CD8-positive, alpha-beta T cell (primary cell): ENCODE measurements at places on chromosomes 6 and 20.

GRCh38 chr6:107668743-107669474 lies 155.2 kb downstream of the SCML4 start:
- DNase-seq: peak; percentile 36

DNA sequence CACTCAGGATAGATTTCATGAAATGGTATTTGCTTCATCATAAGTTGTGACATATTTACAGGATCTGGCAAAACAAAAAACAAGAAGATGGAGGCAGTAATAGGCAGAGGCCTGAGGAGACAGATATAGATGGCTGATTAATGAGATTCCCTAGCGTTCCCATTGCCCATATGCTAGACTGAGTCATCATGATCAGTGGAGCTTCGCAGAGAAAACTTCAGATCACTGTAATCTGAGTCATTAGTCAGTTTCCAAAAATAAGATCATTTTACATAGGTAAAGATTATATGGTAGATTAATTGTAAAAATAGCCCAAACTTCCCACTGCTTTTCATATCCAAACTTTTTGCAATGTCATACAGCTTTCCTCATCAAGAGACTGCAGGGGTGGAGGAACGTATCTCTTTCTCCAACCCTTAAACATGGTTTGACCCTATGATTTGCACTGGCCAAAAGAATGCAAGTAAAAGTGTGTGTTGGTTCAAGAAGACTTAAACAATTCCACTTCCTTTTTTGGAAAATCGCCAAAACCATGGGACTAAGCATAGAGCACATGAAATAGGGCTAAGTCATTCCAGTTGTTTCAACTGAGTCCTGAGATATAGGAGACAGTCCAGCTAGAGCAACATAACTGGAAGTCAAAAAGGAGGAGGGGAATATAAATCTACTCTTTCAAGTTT lies 626.0 kb downstream of the RNF144B start:
- no peak for DNase-seq

DNA sequence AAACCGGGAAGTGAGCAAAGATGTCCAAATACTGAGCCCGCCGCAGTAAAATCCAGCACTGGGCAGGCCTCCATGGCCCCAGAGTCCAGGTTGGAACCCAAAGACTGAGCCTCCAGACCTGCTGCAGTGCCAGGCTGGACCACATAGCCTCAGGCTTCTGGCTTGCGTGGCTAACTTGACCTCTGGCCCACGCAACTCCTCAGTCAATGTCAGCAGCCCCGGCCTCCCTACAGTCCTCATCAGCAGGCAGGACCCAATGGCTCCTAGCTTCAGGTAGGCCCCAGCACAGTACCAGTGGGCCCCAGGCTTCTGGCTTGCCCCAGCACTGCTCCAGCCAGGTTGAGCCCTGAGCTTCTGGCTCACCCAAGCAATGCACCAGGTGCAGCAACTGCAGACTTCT lies 245.1 kb upstream of the AFDN start:
- DNase-seq: peak; percentile 27

DNA sequence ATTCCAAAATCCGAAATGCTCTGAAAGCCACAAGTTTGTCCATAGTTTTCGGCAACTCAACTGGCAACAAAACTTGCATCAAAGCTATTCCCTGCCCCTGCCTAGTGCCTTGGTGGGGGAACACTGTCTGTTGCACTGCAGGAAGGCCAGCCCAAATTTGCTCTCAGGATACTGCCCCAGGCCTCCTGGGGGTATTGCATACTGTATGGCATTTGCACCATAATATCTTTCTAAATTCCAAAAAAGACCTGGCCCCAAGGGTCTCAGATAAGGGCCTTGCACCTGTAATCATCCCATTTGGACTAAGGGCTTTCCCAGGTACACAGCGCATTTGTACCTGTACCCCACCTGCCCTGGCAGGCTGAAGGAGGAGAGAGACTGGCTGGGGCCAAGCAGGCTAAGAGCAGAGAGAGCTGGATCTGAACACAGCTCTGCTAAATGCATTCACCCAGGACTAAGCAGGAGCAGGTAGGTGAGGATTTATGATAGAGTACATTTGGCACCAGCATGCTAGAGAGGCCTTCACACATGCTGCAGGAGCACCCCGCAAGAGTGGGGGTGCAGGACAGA lies 4.0 kb upstream of the GRM4 start:
- no peak for DNase-seq

DNA sequence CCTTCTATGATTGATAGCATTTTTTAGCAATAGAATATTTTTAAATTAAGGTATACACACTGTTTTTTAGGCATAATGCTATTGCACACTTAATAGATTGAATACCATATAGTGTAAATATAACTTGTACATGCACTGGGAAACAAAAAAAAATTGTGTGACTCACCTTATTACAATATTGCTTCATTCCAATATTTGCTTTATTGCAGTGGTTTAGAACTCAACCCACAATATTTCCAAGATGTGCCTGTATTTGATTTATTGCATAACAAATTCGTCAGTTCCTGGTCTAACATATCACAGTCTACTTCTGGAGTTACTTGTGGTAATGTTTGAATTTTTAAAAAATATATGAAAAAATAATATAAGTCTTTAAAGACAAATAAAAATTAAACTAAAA lies 41.9 kb upstream of the DEFB112 start:
- no peak for DNase-seq

GRCh38 chr6:107413966-107414645 lies 45.3 kb downstream of the PDSS2 start:
- no peak for DNase-seq

DNA sequence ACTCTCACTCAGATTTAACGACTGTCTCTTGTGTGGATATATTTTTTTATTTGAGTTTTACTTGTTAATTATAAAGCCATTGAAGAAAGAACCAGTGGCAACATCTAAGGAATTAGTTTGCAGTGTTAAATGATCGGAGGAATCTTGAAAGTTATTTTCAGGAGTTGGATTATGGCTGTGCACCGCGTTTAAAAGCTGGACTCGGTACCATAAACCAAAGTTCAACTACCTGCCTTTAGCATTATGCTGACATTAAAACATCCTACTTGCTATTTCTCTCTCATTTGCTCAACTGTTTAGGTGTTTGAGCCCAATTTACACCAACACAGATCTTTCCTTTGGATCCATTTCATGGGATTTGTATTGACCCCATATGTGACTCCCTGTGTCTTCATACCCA lies 289.4 kb upstream of the SASH1 start:
- no peak for DNase-seq
